Fibroblast of the aortic adventitia (primary cell): ENCODE measurements at places on chromosomes 6 and 20. TPM values are rescaled to one million over a fixed set of nuclear protein-coding genes. Genes with fewer than 3 reads are reported as not detected.

SLC16A10 gene
- total RNA-seq: not detected in 2 replicates

POM121L2 gene
- total RNA-seq: not detected in 2 replicates

PLA2G7 gene
- total RNA-seq: 7.8 TPM in 1 of 2 replicates, not detected in the other

HLA-DQA2 gene
- not detected in 2 replicates for total RNA-seq

MEP1A gene
- not detected in 2 replicates for total RNA-seq

PPP1R14C gene
- total RNA-seq: 2.1 TPM in 1 of 2 replicates, not detected in the other

C6orf58 gene
- total RNA-seq: not detected in 2 replicates

GNAS-AS1 gene
- total RNA-seq: 0.25 and 0.81 TPM in 2 replicates

FAXC gene
- 0.08 and 0.54 TPM in 2 replicates for total RNA-seq

ARMC12 gene
- total RNA-seq: 0.45 TPM in 1 of 2 replicates, not detected in the other

SYNE1 gene
- 133 and 193 TPM in 2 replicates for total RNA-seq

DEFB132 gene
- total RNA-seq: not detected in 2 replicates

TTBK1 gene
- total RNA-seq: not detected in 2 replicates

HMGN3 gene
- 42.3 and 74.4 TPM in 2 replicates for total RNA-seq

ARMH2 gene
- not detected in 2 replicates for total RNA-seq

TTK gene
- 0.90 and 35.9 TPM in 2 replicates for total RNA-seq

PI16 gene
- 1.5 and 6.3 TPM in 2 replicates for total RNA-seq

SRSF12 gene
- 0.09 and 0.33 TPM in 2 replicates for total RNA-seq

ACOT13 gene
- 10.8 and 12.2 TPM in 2 replicates for total RNA-seq

LY6G6D gene
- total RNA-seq: not detected in 2 replicates

RFX6 gene
- not detected in 2 replicates for total RNA-seq

ZBP1 gene
- not detected in 2 replicates for total RNA-seq

ID1 gene
- total RNA-seq: 62.3 and 98.9 TPM in 2 replicates

SNAP91 gene
- 0.36 TPM in 1 of 2 replicates, not detected in the other for total RNA-seq

PAX1 gene
- total RNA-seq: not detected in 2 replicates

TXNDC5 gene
- 207 and 333 TPM in 2 replicates for total RNA-seq

APOBEC2 gene
- total RNA-seq: 0.16 TPM in 1 of 2 replicates, not detected in the other

FAM209B gene
- total RNA-seq: not detected in 2 replicates

ZDHHC14 gene
- total RNA-seq: 0.82 and 7.9 TPM in 2 replicates

BMP7 gene
- total RNA-seq: not detected in 2 replicates

SAMD10 gene
- 0.16 and 2.3 TPM in 2 replicates for total RNA-seq

XKR7 gene
- total RNA-seq: not detected in 2 replicates

RAD21L1 gene
- total RNA-seq: not detected in 2 replicates

MRAP2 gene
- 0.33 and 5.8 TPM in 2 replicates for total RNA-seq

GINM1 gene
- 63.4 and 87.9 TPM in 2 replicates for total RNA-seq

KCNK5 gene
- total RNA-seq: under 0.01 TPM in 1 of 2 replicates, not detected in the other
